ENCODE measurements at places on chromosomes 1 and 21.

DNA sequence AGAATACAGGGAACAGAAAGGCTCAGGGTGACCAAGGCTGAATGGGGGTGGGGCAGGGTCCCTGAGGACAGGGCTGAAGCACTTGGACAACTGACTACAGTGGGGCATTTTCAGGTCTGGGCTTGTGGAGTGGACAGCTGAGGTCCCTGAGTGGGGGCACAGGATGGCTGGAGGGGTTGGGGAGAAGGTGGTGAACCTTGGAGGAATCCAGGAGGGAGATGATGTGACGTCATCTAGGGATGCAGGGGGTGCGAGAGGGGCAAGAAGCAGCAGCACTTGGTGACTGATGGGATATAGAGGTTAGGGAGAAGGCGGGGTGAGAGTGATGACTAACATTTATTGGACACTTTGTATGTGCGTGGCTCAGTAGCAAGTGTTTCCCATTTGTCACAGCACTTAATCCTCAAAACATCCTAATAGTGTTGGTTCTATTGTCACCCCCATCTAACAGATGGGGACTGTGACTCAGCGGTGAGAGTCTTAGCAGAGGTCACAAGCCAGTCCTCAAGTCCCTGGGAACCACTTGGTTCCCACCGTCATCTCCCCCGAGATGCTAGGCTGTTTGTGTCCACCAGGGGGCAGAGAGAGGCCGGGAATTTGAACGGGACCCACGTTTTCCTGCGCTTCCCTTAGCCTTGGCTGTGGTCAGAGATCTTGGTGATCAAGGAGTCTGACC, 27.9 kb upstream of the BMP8B start:
- no peak for DNase-seq

DNA sequence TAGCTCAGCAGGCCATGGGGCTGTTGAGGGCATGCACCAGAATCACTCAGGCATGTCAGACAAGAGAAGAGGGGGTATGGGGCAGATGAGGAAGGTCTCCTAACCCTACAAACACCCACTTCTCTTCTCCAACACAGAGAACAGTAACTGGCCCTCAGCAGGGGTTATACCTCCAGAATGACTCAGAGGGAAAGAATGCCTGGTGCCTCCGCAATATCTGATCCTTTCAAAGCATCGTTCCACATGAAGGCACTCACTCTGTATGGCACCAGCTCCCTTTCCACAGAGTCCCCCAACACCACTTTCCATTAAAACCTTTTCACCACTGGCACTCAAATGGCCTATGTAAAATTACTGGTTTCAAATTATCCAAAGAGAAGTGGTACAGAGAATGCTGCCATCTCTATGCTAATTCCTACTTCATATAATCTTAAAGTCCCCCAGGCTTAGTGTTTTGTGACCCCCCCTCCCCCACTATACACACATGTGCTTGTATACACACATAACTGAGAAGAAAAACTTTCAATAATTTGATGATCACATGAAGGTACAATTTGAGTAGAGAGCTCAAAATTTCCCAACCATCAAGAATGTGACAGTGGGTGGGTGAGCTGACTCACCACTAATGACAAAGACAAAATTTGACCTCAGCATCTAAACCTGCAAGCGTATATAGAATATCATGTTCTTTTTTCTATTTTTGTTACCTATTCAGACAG, 91.5 kb downstream of the SIPA1L2 start:
- DNase-seq, result no peak

DNA sequence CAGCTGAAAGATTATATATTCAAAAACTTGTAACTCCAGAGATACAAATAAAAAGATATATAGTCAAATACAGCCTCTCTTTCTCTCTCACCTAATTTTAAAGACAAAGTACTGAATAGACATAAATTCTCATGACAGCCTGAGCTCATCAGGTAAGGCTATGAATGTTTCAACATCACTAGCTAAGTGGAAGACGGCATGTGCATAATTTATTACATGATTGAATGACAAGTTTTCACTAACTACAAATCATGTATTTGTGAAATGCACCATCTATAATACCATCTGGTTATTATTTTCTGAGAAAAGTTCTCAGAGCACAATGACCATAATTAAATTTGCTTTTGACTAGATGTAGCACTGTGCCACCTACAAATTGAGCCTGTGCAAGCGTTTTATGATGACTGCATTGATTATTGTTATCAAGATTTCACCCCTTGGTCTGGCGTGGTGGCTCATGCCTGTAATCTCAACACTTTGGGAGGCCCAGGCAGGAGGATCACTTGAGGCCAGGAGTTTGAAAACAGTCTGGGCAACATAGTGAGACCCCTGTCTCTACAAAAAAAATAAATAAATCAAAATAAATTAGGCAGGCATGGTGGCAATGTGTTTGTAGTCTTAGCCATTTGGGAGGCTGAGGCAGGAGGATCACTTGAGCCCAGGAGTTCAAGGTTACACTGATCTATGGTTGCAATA, 128.2 kb downstream of the APP start:
- no peak for DNase-seq

GRCh38 chr1:31198150-31198549, 41.5 kb downstream of the NKAIN1 start:
- DNase-seq, result no peak

DNA sequence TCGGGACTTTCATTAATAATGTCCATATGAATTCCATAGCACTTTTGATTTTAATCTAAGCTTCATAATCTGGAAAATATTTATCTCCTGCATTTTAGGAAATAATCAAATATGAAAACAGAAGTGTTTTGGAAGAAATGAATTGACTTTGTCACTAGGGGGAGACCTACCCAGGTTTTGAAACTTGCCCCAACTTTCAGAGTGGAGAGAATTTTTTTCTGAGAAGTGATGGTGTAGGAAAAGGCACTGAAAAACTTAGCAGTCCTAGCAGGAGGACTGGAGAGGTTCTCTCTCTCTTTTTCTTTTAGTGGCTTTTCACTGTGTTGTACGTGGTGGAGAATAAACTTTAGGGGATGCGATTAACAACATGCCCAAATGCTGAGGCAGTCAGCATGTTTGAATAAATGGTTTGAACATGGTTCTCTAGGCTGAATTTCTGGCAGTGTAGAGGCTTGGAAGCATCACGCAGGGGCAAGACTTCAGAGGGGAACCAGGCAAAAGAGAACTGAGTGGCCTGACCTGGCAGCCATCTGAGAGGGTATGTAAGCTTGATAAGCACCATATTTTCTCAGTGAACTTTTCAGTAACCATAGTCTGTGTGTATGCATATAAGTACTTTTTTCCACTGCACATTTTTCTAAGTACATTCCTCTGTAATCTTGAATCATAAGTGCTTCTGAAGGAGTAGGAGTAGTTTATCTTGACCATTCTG, 68.3 kb upstream of the NEK7 start:
- DNase-seq, result no peak

DNA sequence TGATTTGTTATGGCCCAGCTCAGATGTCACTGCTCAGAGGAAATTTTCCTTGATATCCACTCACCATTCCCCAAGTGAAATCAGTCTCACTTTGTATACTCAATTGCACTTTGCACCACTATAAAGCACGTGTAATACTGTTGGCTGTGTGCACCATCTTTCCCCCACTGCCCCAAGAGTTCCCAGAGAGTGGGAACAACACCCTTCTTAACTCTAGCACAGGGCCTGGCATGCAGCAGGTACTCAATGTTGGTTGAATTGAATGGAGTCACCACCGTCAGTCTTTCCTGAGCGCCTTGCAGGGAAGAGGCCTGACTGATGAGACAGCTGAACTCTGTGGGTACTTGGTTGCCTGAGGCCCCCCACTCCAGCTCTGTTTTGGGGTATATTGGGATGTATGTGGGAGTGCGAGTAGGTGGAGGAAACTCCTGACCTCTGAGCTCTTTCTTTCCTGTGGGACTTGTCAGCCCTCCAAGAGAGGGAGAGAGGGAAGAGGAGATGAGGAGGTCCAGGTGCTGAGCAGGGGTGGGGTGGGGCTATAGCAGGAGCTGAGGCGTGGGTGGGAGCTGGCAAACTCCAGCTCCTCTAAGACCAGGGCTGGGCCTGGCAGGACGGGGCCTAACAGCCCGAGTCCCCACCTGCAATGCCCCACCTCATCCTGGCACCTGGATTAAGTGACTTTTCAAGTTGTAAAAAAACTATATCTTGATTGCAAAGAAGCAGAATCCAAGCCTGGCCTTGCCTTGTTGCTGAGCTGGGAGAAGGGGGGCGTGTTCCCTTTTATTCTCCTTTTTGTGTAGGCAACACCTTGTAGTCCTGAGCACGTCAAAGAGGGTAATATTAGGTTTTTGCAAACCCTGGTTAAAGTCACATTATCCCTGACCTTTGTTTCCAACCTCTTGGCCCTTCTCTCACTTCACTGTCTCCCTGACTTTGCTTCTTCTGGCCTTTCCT, 19.4 kb upstream of the WASF2 start:
- no peak for DNase-seq

DNA sequence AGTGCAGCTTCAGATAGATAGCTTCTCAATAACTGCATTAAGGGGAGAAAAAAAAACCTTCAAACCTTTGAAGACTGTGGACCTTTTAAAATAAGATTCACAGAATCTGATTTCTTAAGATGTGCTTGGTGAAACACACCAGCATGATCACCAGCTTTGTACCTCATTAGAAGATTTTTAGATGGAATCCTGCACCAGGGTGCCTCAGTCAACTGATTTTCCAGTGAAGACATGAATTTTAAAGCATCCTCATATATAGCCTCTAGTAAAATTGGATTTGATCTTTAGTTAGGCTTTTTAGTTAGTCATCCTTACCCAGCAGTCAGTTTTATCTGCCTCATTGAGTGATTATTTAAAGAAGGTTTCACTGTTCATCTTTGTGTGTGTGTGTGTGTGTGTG, 208.6 kb upstream of the DEPDC1 start:
- DNase-seq, result no peak

GRCh38 chr1:151976858-151977257, 16.8 kb downstream of the S100A10 start:
- DNase-seq, result no peak

- no peak for DNase-seq
These were observed 614.3 kb downstream of the NCAM2 start for GRCh38 chr21:21612466-21612865.

DNA sequence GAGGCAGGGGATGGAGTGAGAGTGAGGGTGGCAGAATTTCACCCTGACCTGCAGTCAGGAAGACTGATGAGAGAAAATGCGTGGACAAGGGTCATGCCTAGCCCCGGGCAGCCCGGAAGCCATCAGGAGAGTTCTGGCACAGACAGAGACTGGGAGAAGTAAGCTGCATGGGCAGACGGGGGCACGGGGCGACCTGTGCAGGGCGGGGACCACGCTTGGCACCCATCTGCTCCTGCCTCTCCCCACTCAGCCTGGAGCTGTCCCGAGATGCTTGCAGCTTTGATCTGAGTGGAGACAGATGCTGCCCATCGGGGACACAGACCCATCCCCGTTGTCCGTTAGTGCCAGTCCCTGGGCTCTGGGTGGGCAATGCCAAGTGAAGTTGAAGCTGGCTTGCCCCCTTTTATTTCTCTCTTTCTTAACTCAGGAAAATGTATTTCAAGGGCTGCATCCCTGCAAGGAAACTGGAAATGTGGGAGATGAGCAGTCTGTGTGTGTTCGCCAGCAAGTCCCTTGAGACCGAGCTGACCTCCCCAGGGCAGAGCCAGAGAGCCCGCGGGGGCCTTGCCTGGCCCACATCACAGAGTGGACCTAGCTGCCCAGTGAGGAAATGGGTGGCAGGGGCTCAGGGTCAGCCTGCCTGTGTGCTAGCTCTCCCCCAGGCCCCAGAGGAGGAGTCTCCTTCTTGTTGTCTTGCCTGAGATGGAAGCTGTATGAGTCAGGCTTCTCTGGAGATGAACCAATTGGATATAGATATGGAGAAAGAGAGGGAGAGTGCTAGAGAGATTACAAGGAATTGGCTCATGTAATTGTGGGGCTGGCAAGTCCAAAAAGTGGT, 121.3 kb upstream of the C1orf174 start:
- DNase-seq, result no peak

- no peak for DNase-seq
These were observed 5.0 kb upstream of the ZC3H12A start for GRCh38 chr1:37469386-37469785.

- no peak for DNase-seq
These were observed 392.5 kb upstream of the ESRRG start for GRCh38 chr1:217115404-217116380.

DNA sequence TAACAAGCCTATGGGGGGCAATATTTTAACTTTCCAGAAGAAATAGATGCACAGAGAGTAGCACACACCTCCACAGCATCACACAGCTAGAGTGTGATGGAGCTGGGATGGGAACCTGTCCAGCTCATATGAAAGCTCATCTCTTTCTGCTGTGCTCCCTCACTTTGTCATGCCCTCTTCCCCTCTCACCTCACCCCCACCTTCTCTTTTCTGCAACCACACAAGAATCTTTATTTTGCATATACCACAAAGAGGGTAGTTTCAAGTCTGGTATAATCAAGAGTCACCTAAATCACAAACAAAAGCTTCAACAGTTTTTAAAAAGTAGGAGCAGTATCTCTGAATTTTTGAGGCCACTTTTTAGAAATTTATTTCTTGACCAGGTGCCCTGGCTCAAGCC, 22.6 kb downstream of the FOXD2 start:
- no peak for DNase-seq

DNA sequence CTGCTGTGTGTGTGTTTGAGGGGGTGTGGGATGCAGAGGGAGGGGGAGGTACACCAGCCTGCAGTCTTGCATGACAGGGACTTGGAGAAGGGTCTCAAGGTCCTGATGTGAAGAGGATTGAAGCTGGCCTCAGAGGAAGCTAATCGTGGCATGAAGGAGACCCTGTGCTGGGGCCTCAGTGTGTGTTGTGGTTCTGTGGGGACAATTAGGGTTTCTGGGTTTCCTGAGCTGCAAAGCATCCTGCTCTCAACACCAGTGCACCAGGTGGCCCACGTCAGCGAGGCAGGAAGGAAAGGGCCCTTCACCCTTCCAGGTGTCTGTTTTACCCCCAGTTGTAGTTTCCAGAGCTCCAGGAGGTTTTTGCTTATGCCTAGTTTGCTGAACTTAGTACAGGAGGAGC, 52.8 kb downstream of the TENT5C start:
- peak; percentile 33 for DNase-seq

DNA sequence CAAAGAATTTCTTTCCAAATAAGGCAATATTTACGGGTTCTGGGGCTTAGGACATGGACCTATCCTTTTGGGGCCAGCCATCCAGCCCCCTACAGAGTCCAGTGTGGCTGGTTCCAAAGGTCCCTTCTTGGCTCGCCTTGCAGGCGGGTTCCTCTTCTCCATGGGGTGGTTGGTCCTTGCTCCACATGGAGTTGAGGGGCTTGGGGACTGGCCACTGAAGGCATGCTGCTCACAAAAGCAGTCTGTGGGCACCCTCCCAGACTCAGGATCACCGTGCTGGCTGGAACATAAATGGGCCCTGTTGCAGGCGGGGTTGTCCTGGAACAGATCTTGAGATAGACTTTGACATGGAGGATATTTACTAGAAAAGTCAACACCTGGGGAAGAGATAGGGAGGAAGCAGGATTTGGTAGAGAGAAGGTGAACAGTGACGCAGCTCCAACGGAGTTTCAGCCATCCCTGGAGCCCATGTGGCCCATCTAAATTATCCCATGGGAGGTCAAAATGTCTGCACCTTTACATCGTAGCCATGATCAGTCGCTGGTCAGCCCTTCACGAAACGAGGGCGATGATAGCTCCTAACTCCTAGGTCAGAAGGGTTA, 39.1 kb upstream of the LRP8 start:
- DNase-seq, result no peak

All from stimulated activated CD4-positive, alpha-beta T cell treated with anti-CD3 and anti-CD28 coated beads, Interleukin-15, amount 100 ng/mL, for 1 hour (primary cell).